Fibroblast of pulmonary artery (primary cell): ENCODE measurements at places on chromosomes 7 and 10.

GRCh38 chr10:114239117-114239993 lies at the start of gene VWA2:
Gene VWA2, plus strand, starts transcription at chr10:114239254. Its CDS starts 9,460 bp downstream, at chr10:114248714.
- DNase-seq: no peak

GRCh38 chr10:9296190-9296589 lies 1241.7 kb downstream of the GATA3 start:
- DNase-seq: no peak

DNA sequence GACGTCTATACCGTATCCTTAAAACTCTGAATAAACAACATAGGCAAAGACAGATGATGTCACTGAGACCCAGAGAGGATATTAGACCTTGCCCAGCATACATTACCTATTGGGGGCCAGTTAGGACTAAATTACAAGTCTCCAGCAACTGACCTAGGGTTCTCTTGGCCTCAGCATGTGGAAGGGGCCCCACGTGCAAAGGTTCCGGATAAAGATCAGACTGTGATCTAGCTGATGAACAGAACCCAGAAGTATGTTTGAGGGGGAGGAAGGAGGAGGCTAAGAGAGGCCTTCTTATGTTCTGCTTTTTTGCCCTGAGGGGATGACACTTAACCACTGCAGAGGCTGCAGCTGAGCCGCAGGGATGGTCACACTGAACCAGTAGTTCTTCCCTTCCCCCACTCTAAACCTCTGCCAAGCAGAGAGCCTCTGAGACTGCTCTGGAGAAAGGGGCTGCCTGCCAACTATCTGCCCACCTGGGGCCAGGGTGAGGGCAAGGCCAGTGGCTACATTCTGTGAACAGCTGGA lies 24.0 kb upstream of the KMT2C start:
- no peak for DNase-seq

DNA sequence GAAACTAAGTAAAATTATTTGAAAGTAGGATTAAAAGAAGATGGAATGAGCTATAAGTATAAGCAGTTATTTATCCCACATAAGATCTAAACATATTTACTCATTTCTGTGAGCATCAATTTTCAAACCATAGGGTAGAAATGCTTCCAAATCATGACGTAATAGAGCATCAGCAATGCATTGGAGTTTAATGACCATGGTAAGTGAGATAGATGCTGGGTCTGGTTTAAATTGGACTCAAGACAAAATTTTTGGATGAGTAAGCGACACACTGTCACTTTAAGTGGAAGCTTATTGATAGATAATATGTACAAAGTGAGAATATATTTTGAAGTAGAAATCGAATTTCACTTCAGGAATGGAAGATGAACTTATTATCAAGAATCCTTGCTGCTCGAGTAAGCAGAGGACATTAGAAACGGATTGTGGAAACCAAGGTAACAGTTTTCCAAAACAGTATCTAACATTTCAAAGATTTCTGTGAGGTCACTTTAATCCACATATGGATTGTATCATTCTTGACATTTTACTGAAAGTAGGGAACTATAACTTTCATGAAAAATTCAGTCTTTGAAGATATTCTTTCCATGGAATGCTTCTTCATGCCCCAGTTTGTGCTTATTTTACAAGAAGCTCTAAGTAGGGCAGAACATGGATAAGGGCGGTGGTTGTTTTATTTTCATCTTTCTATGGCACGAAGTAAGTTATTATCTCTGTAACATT lies 85.8 kb downstream of the AGMO start:
- DNase-seq: peak; percentile 22

- peak; percentile 40 for DNase-seq
Observed at GRCh38 chr7:28163949-28164348, 16.6 kb downstream of the JAZF1 start.

DNA sequence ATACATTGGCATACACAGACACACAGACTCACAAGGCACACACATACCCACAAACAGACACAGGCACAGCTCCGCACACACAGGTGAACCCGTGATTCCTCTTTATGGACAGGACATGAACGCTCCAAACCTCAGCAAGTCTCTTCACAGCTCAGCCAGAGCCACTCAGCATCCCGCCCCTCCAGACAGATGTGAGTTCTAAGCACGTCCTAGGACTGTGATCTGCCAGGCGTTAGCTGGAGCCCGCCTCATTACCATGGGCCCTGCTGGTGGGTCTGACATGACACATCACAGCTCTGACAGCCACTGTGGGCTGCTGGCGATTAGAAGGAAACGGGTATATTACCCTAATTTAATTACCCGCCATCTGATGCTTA lies 176.7 kb upstream of the PPP2R2D start:
- no peak for DNase-seq

GRCh38 chr10:42999385-43000020 lies 77.4 kb upstream of the RET start:
- DNase-seq: no peak

DNA sequence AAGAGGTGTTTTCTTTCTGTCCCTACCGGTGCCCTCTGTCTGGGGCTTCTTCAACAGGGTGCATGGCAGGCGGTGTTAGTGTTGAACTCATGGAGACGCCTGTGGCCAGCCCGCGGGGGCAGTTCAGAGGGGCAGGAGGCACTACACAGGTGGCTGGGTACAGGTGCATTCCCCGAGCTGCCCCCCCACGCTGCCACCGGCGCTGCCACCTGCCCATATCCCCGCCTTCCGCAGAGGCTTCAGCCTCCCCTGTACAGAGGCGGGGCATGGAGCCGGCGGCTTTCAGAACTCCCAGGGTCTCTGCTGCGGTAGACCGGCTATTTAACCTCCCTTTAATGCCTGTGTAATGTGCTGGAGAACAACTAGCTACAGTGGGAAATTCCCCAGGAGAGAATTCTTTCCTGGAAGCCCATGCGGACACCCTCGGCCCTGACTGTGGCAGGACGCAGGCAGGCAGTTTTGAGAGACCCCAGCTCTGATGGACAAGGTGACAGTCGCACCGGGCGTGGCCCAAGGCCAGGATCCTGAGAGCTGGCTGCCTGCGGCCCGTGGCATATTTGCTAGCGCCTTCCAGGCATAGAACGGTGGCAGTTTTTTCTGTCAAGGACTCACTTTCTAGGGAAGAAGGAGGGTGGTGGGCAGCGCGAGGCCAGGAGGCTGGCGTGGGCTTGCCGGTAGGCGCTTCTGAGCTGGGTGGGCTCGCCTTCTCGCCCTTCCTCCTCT lies 53.7 kb upstream of the ZNF32 start:
- DNase-seq: no peak

DNA sequence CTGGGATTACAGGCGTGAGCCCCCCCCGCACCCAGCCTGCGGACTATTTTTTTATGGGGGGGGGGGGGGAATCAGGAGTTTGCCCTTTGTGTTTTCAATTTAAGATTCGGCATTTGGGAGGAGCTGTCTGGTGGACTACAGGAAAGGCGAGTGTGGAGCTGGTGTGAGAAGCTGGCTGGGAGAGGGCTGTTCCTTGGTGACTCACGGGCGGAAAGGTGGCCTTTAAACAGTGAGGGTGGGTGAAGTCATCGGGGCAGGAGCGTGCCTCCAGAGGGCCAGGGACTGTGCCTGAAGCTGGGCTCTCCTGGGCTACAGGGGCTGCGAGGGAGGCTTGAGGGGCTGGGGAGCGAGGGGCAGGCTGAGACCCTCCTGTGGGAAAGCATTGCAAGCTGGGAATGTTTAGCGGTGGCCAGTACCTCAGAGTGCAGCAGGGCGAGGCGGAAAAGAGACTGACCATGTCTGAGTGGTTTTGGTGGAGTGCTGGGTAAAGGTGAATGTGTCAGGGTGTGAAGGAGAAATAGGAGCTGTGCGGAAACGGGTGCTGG lies 39.7 kb upstream of the ZNF32 start:
- no peak for DNase-seq

- DNase-seq: no peak
Observed at GRCh38 chr7:71350680-71351079, 218.7 kb downstream of the GALNT17 start.

DNA sequence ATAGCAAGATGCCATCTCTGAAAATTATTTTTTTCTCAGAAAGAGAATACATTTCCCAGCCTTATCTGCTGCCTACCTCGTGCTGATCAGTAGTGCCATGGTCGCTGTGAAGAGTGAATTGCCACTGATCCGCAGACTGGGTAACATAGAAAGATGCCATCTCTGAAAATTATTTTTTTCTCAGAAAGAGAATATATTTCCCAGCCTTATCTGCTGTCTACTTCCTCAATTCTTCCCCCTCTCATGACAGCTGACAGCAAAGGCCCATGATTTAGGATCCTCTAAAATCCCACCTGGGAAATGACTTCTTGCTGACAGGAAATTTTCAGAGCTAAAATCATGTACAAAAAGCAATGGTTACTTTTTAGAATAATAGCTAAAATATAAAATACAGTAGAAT lies 92.5 kb upstream of the AHR start:
- no peak for DNase-seq

DNA sequence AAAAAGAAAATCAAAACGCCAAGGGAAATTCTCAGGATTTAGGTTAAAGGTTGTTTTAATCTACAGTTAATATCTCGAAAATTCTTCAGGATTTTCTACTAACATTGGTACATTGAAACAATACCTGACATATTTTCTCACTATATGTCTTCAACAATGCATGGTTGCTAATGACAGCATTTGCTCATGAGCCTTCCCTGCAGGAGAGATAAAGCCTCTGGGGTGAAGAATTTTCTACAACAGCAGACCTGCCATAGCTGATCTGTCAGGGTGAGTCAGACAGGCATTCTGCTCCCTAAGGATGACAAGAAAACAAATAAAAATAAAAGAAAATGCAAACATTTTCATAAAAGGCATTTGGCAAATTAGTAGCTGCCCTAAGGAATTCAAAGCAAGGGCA lies 11.7 kb upstream of the GPR37 start:
- DNase-seq: no peak

- no peak for DNase-seq
Observed at GRCh38 chr7:57769958-57770357, 320.0 kb downstream of the ZNF716 start.

- no peak for DNase-seq
Observed at GRCh38 chr7:265998-266850, 23.7 kb upstream of the FOXL3 start.

DNA sequence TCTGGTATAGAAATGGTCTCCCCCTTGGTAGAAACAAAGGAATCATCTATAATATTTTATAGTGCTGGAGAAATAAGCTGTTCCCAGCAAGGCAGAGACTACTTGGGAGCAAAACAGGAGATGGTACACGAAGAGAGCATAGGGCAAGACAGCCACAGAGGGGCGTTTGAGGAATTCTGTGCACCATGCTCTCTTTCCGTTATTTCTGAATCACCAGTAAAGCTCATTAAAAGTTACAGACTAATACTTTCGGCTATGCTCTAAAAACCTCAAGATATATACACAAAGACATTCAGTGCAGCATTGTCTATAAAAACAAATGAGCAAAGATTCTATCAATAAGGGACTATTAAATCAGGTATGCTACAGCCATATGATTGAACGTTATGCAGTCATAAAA lies 68.5 kb upstream of the FHIP2A start:
- DNase-seq: no peak

DNA sequence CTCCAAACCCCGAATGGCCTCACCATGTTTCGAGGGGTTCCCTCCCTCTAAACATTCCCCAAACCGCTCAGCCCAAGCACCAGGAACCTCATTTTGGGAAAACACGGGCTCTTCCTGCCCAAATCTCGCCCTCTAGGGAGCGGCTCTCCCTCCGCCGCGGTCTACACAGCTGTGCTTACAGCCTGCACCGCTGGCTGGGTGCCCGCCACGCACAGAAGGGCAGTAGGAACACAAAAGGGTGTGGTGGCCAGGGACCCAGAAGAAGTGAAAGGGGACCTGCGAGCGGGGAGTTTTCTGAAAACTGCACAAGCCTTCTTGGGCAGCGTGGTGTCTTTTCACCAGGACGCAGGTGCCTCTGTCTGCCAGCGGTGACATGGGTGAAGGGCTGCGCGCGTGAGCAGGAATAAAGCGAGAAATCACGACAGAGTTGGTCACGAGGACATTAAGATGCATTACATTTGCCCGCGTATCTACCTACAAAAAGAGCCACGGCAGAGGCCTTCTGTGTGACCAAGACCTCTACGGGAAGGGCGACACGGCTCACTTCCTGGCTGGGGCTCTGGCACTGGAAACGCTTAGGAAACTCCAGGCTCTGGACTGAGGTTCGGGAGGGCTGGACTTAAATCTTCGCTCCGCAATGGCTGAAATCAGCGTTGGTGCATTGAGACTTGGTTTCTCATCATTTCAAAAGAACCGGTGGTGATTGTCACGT lies 171.7 kb downstream of the LSM5 start:
- DNase-seq: no peak

DNA sequence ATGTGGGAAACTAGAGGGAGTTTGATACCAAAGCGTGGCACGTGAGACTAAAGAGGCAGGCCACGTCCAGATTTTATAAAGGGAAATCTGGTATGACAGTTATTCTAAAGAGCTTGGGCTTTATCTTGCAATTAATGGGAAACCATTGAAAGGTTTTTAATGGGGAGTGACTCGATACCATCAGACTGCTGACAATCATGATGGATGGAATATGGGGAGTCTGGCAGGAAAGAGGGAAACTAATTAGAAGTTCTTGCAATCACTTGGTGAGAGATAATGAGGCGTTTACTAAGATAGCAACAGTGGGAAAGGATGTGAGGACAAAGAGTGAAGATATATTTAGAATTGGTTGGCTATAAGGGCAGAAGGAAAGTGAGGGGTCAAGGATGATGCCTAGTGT lies 94.0 kb downstream of the MBL2 start:
- DNase-seq: no peak

DNA sequence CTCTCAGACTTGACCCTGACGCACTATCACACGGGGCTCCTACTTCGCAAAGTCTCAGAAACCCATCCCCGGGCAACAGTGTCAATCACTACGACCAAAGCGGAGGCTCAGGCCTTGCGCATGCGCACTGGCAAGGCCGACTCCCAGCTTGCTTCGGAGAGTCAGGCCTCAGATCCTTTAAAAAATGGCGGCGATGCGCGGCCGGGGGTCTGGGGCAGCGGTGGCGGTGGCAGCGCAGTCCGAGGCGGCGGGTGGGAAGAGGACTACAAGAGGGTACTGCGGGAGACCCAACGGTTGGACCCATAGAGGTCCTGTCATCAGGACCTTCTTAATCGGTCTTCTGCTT lies 196.9 kb downstream of the ZNF716 start:
- no peak for DNase-seq

DNA sequence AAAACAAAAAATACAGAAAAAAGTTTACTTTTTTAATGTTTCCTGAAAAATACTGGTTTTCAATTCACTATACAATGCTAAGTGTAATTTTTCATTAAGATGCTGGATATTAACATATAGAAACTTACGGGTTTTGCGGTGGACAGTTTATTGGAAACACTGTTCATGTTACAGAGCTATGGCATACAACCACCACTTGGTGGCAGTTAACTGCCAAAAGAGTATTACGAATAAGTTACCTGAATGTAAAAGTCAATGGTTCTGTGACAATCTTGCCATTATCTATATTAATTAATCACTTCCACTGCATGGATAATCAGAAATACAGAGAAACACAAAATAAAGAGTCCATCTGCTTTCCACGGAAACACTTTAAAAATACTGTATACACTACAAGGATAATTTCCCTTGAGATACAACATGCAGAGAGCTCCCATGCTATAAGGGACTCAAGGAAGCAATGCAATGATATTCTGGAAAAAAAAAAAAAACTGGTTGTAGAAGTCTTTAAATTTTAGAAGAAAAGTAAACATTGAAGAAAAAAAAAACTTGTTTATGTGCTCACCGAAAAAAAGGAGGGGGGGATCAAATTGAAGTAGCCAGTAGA lies 97.0 kb downstream of the TPK1 start:
- DNase-seq: peak; percentile 56
